Panc1 (cell line): ENCODE measurements at places on chromosomes 7 and 10. TPM values are rescaled to one million over a fixed set of nuclear protein-coding genes. Genes with fewer than 3 reads are reported as not detected.

AKR1D1 gene
- total RNA-seq: not detected

EPO gene
- total RNA-seq: not detected

BAZ1B gene
- 107 TPM for total RNA-seq

CPXM2 gene
- not detected for total RNA-seq

ATXN7L1 gene
- 10.8 TPM for total RNA-seq

GRCh38 chr7:106460792-106461254, 176.0 kb upstream of the NAMPT start:
- no peak for DNase-seq

- DNase-seq: no peak
These were observed 855 bp upstream of the PALD1 start for GRCh38 chr10:70477661-70478162.
